CD4-positive, alpha-beta T cell treated with Interleukin-15 for 1 hour (primary cell): ENCODE measurements at places on chromosomes 12 and 14.
A peak's percentile ranks its signal among the peaks of the same experiment; 100 is the strongest.

DNA sequence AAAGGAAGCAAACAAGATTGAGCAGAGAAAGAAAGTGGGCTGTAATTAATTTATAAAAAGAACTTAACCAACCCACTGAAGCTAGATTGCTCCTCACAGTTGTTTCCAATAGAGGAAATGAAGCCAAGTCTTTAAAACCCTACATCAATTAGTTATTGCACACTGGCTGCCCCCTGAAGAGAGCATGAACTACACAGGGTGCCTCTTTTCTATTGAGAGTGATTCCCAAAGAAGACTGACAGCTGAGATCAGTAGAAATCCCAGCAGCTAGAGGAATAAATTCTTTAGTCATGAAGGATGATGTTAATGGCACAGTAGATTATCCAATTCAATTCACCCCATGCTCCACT is 8.6 kb upstream of the USP15 start:
- no peak for DNase-seq

DNA sequence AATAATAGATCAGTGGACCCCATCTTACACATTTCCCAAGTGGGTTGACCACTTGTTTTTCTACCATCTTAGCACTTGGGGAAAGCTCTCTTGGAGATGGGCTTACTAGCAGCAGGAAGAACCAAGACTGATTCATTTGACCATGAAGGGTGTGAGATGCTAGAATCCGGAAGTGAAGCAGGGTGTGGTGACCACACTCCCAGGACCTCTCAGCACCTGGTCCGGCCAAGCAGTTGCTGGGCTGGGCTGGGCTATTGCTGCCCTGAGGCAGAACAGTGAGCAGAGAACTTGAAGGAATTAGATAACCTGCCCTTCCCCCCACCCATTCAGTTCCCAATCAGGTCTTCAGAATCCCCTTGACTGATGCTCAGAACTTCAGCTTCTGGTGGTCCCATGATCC is 24.4 kb downstream of the ADCY6 start:
- DNase-seq = no peak

DNA sequence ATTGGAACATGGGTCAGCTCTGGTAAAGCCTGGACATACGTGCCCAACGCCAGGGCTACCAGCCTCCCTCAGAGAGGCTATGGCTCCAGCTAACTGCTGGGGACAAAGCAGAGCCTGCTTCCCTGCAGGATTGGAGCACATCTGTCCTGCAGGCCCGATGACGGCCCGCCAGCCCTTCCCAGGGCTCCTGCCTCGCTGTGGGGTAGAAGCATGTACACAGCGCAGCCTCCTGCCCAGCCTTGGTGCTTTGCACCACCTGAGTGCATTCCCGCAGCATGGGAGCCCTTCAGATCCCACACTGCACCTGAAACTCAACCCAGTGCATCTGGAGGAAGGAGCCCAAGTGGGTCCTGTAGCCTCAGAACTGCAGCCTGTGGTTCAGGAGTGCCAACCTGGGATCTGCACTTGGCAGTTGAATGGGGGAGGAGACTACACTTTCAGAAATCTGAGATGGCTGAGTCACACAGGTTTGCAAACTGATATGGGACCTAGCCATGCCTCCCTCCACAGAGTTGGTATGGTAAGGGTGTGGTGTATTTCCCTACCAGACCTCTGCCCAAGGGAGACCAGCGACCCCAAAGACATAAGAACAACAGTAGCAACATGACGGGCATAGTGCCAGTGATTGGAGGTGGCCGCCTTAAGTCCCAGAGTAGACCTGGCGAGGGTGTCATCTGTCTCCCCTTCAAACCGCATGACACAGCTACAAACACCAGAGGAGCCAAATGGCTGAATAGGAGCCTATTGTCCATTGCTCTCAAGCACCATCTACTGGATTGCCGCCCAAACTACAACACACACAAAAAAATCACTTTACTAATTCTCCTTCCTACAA is 273.9 kb upstream of the MIS18BP1 start:
- DNase-seq = no peak

DNA sequence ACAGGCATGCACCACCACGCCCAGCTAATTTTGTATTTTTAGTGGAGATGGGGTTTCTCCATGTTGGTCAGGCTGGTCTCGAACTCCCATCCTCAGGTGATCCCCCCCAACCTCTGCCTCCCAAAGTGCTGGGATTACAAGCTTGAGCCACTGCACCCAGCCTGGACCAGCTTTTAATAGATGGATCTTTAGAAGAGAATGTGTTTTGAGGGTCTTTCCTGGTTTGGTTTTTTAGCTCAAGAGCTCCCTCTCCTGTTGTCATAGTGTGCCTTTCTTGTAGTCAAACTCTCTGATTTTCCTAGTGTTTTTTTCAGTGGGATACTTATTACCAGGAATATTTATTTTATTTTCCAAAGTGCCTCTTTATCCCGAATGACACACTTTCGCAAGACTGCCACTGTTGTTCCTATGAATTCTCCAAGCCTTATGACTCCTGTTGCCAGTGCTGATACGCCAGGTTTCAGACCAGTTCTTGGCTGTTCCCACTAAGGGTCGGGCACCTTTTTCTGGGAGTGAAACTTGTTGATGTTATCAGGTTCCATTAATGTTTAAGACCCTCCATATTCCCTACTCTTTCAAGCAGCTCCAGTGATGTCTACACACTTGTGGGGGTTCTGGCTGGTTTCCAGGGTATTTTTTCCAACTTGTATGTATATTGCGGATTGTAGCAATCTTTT is 31.5 kb upstream of the LIMA1 start:
- DNase-seq = no peak

- DNase-seq = no peak
Measured at GRCh38 chr12:49129332-49130150, 1.7 kb downstream of the TUBA1B start.

DNA sequence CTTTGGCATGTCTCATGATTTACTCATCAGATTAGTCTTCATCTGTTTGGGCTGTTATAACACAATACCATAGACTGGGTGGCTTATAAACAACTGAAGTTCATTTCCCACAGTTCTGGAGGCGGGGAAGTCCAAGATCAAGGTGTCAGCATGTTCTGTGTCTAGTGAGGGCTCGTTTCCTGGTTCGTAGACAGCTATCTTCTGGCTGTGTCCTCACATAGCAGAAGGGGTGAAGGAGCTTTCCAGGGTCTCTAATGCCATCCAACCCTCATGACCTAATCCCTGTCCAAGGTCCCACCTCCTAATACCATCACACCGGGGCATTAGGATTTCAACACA is 30.8 kb upstream of the NRDE2 start:
- DNase-seq = no peak

DNA sequence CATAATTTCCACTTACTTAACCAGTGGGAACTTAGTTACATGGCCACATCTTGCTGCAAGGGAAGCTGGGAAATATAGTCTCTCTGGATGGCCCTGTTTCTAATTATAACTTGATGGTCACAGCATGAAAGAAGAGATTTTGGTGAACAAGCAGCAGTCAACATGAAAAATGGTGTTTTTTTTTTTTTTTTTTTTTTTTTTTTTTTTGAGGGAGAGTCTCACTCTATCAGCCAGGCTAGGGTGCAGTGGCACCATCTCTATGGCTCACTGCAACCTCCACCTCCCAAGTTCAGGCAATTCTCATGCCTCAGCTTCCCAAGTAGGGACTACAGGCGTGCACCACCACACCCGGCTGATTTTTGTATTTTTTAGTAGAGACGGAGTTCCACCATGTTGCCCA is 10.8 kb downstream of the SRGAP1 start:
- no peak for DNase-seq

DNA sequence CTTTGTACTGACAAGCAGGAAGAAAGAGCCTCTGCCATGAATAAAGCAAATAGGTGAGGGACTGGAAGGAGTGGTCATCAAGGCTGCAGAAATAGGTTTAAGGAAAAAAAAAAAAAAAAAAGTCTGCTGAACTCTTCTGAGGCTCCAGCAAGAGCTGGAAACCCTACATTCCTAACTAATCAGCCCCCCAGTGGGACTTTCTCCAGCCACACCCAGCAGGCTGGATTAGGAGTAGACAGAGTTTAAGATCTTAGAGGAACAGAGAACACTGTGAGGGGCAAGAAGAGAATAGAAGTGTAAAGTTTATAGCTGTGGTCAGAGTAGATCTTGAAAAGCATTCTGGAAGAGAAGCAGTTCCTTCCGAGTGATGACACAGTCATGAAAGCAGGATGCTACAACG is 66.4 kb downstream of the ATXN2 start:
- DNase-seq = no peak

- DNase-seq = peak; percentile 26
Measured at GRCh38 chr12:68113644-68114043, 45.9 kb downstream of the IFNG start.

- DNase-seq = no peak
Measured at GRCh38 chr12:28610401-28611114, 420.3 kb downstream of the CCDC91 start.

DNA sequence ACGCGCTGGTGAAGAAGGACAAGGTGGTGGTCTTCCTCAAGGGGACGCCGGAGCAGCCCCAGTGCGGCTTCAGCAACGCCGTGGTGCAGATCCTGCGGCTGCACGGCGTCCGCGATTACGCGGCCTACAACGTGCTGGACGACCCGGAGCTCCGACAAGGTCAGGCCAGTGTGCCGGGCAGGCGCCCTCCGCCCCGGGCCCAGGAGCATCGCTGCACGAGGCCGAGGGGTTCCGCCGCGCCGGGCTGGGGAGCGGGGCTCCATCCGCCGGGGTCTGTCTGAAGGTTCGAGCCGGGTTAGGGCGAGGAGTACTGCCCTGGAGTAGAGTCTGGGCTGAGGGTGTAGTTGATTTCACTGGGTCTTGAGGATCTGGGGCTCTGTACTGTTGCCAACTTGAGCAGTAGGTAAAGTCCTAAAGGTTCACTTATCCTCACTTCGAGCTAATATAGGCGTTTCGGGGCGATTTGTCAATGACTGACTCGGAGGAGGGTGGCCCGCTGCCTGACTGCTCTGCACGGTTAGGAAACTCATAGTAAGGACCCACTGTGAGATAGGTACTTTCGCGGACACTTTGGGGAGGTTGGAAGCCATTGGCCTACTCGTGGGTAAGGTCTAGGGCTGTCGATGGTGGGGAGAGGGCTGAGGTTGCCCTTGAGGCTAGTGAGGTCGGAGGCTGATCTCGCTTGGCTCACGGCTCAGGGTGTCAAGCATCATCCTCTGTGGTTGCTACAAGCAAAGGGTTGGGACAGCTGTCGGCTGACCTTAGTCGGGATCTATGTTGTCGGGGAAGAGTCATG is 574 bp downstream of the GLRX5 start:
- no peak for DNase-seq

GRCh38 chr14:99057576-99058083 is 214.4 kb downstream of the BCL11B start:
- no peak for DNase-seq
